ENCODE measurements at places on chromosomes 13 and 19.
A peak's percentile ranks its signal among the peaks of the same experiment; 100 is the strongest.

GRCh38 chr19:41616792-41617621 is 9.9 kb downstream of the CEACAM4 start:
- no peak for DNase-seq

DNA sequence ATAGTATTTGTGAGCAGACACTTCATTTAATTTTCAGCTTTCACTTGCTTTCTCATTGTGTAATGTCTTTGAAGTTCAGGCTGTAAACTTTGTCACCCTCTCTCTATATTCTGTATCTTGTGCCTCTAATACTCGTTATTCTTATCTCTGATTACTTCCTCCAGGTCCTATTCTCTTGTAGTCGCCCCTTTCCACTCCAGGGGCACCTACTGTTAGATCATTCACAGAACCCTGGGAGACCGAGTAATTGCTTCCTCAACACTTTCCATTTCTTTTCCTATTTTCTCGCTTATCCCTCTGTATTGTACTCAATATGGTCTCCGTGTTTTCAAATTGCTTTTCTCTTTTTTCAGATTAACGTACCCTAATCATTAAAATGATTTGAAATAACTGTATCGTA is 93.9 kb upstream of the TDRD3 start:
- DNase-seq, result no peak

DNA sequence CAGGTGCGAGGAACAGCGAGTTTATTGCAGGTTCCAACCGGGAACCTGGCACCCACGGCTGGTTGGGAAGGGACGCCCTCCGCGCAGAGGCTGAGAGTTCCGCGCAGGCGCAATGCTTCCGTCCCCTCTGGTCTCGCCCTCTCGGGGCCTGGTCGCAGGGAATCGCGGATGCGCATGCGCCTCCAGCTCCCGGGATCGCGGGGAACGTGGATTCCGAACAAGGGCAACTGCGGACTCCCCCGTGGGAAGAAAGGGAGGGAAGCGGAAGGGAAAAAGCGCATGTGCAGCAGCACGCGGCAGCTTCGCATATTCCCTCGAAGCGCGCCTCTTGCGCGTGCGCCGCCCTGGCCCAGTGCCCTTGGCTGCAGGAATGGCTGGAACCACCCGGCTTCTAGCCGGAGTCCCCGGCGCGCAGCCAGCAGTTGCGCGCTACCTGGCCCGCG is 1.1 kb downstream of the TSSK6 start:
- DNase-seq, result no peak

DNA sequence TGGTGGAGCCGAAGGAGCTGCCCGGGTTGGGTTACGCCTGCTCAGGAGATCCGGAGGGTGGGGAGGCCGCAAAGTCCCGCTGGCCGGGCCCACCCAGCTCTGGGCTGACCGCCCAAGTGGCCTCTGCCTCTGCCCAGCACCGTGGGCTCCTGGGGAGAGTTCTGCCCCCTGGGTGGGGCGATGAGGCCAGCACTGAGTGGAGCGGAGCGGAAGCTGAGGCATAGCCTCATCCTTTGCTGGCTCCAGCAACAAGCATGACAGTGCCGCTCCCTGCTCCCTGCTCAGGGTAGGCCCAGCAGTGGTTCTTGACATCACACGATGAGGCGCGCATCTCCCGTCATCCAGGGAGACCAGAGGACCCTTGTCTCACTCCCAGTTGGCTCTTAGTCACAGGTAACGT is 22.5 kb downstream of the CCDC8 start:
- DNase-seq, result peak; percentile 42

DNA sequence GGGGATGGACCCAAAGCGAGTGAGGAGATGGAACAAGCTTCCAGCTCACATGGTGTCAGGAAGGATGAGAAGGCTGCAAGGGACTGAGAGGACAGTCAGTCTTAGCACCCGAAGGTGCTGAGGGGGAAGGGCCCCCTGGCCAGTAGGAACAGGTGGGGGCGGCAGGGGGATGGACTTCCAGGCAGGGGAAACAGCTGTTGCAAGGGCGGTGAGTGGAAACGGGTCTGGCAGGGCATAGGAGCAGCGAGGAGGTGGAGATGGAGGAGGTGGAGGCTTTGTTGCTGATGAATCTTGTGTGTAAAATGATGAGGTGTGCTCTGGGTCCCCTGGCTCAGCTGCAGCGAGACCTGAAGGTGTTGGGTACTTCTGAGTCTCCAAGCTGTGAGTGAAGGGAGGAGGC is 1.2 kb downstream of the MAP1S start:
- DNase-seq, result no peak

- DNase-seq, result no peak
These were observed 907 bp downstream of the KDELR1 start for GRCh38 chr19:48390188-48391099.

DNA sequence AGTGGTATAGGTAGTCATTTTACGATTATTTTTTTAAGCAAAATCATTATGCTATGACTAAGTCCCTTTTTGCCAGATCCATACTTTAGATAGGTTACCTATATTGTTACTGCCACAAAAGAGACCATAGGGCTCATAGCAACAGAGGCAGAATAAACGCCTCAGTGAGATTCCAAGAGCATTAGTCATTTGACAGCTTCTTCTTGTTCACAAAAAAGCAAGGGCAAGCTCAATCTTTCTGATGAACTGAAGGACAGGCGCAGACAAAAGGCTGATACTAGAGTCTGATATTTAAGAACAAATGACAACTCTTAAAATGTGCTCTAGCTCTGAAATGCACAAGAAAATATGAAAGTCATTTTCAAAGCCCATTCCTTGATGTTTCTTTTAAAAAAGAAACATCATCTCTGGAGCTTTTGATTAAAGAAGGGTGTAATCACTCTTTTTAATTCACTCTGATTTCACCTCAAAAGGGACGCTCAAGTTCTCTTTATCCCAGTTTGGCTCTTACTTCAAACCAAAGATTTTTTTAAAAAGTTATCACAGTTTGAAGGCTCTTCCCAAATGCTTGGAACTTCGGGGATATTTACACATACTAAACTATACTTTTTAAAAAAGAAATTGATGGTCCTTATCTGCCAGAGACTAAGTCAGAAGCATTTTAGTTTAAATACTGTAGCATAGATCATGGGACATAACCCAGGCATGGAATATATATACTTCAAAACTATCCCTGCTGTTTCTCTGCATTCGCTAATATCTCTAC is 187.2 kb downstream of the EFNB2 start:
- no peak for DNase-seq

GRCh38 chr13:100304229-100304628 is 215.3 kb downstream of the PCCA start:
- no peak for DNase-seq

GRCh38 chr19:4140237-4140711 is 13.2 kb upstream of the CREB3L3 start:
- no peak for DNase-seq

DNA sequence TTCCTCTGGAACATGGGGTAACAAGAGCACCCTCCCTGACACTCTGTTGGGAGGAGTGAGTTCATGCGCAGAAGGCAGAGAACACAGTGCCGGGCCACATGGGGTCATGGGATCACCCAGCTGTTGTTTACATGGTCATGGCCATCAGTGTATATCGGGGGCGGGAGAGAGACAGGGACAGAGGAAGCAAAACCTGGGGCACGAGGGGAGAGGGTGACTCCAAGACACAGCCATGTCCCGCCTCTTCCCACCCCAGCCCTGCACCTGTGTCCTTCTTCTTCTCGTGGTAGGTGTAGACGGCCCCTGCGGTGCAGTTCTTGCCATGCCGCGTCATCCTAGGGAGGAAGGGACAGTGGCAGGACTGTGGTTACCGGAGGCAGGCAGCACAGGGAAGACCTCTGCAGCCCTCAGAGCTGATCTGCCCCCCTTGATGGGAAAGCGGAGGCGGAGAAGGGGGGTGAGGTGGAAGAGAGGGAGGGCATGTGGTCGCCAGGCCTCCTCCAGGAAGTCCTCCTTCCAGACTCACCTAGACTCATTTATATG is 19.9 kb downstream of the NOSIP start:
- DNase-seq, result no peak

GRCh38 chr19:50460161-50460765 is 16.0 kb upstream of the EMC10 start:
- no peak for DNase-seq

DNA sequence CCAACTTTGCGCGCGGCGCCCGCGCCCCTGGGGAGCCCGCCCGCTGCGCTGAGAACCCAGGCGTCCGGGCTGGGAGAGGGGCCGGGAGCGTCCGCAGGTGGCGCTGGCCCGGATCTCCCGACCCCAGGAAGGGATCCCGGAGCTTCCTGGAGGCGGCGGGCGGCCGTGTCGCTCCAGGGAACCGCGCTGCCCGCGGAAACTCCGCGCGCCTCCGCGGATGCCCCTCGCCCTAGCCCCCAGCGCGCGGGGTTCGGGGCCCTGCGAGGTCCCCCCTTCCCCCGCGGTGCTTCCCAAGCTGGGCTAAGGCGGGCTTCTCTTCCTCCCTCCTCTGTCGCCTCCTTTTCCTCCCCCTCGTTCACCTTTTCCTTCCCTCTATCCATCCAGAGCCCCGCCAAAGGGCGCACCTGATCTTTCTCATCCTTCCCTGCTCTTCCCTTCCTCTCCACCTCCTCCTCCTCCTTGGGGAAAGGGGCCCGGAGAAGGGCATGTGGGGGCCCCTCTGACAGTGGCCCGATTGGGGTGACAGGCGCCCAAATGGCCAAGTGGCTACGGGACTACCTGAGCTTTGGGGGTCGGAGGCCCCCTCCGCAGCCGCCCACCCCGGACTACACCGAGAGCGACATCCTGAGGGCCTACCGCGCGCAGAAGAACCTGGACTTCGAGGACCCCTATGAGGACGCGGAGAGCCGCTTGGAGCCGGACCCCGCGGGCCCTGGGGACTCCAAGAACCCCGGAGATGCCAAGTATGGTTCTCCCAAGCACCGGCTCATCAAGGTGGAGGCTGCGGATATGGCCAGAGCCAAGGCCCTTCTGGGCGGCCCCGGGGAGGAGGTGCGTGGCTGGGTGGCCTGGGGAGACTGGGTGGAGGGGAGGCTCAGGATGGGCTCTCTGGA is 710 bp downstream of the SHD start:
- DNase-seq, result no peak

DNA sequence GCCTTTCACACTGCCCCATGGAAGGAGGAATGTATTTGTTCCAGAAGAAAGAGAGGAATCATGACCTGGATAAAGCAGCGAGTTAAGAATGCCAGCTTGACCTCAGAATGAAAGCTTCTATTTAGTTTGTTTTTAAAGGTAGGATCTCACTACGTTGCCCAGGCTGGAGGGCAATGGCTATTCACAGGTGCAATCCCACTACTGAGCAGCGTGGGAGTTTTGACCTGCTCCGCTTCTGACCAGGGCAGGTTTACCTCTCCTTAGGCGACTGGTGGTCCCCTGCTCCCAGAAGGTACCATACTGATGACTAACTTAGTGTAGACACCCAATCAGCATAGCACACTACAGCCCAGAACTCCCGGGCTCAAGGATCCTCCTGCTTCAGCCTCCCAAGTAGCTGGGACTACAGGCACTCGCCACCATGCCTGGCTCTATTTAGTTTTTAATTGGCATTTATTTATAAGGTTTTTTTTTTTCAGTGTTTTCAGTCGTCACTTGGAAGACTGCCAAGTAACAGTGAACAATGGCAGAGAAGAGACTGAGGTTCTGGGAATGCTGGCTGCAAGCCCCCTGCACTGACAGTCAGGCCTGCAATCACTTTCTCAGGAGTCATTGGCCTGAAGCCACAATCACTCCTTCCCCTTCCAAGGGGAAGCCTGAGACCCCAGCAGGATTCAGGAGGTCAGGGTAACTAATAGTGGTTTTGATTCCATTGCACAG is 73.1 kb downstream of the EPS15L1 start:
- DNase-seq, result no peak

- DNase-seq, result no peak
These were observed 1240.5 kb downstream of the UQCRFS1 start for GRCh38 chr19:27972291-27973040.

- DNase-seq, result no peak
These were observed 36.7 kb downstream of the USPL1 start for GRCh38 chr13:30654430-30654829.

GRCh38 chr13:60944863-60945262 is 470.8 kb downstream of the PCDH20 start:
- no peak for DNase-seq

- DNase-seq, result no peak
These were observed 30.9 kb upstream of the CYP2B6 start for GRCh38 chr19:40960062-40960685.

DNA sequence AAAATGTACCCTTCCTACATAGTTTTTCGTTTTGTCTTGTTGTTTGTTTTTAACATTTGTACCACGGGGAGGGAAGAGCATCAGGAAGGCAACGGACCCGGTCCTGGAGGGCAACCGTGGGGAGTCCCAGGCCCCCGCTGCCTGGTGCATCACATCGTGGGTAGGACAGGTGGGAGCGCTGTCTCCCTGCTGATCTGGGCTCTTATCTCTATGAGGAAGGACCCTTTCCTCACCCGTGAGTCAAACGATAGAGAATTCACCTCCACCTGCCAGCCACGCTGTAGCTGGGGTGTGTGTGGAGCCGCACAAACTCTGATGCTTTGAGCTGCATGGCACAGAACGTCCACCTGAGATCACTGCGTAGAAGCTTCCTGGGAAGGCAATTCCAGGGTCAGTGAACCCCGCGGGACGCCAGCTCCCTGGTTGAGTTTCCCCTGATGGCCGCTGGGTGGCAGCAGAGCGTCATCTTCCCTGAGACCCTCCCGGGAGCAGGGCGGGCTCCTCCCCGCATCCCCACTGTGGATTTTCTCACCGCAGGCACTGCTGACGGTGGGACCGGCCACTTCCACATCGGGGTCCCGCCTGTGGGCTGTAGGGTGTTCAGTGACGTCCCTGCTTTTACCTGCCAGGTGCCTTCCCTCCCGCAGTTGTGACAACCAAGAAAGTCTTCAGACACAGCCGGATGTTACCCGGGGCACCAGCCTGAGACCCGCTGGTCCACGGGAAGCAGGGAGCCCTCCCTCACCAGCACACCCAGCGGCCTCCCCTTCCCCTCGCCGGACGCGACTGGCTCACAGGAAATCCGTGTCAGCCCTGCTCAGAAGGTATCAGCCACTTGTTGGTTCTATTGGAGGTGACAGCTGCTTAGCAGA is 54.7 kb downstream of the ZNF787 start:
- DNase-seq, result no peak

- no peak for DNase-seq
These were observed 90.0 kb downstream of the PDS5B start for GRCh38 chr13:32676242-32676641.

DNA sequence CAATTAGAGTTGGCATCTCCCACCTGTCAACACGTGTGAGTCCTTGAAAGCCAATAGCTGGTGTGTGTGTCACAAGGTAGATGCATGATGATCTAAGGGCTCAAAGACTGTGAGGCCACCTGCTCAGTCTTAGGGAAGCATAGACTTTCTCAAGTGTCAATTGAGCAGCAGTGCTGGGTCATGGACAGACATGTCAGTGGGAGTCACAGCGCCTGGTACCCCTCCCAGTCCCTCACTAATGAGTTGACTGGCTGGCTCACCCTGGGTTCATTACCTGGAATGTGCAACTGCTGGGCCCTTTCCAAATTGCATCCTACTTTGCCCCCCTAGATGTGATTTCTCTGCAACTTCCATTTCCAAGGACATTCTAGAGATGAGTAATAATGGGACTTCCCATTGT is 9.1 kb upstream of the PSG6 start:
- no peak for DNase-seq

Measured in RWPE2 (cell line).